ENCODE measurements at places on chromosomes 16 and 17.

DNA sequence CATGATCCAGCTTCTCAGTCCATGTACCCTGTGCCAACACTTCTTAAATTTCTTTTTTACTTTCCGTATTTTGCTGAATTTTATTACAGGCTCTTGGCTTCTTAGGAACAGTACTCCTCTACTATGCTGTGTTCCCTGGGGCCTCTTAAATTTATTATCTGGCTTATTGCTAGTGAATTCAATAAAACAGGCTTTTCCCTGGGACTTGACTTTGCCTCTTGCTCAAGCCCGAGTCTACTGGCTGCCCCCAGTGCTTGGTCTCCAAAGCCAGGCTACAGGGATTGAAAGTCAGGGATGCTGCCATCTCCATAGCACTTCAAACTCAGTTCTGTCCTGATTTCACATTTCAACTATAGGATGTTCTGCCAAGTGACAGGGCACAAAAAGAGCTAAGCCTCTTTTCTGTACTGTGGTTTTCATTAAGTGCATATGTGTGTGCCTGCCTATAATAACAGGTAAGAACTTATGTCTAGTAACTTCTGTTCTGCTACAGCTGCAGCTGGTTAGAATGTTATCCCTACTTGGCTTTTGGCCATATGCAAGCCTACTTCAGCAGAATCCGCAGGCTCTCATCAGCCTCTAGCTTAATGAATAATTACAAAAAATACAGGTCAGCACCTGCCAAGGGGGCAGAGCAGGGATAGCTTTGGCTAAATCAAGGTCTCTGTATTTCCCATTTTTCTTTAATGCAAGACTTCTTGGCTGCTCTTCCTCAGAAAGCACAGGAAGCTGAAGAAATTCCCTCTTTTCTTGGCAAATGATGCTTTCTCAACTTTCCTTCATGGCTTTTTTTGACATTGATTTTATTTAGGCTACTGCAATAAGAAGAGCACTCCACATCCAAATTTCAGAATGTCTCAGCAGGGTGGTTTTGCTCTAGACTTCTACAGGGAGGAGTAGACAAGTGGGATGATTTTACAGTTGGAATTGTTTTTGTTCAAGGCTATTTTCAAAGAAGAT, 8.2 kb downstream of the FAM20A start:
- no peak for DNase-seq

DNA sequence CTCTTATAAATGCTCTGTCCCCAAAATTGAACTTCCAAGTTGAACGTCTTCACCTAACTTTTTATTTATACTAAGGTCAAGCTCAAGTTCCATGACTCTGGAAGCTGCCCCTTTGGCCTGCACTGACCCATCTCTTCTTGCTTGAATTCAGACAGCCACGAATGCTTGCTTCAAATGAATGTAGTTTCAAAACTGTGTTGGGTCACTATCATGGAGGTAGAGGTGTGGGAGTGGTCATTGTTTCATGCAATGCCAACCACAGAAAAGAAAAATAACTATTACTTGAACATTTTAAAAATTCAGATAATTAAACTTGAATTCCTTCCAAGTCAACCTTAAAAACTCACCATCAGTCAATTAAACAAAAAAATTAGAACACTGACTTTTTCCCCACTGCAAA, 2.5 kb downstream of the ITFG1 start:
- no peak for DNase-seq

DNA sequence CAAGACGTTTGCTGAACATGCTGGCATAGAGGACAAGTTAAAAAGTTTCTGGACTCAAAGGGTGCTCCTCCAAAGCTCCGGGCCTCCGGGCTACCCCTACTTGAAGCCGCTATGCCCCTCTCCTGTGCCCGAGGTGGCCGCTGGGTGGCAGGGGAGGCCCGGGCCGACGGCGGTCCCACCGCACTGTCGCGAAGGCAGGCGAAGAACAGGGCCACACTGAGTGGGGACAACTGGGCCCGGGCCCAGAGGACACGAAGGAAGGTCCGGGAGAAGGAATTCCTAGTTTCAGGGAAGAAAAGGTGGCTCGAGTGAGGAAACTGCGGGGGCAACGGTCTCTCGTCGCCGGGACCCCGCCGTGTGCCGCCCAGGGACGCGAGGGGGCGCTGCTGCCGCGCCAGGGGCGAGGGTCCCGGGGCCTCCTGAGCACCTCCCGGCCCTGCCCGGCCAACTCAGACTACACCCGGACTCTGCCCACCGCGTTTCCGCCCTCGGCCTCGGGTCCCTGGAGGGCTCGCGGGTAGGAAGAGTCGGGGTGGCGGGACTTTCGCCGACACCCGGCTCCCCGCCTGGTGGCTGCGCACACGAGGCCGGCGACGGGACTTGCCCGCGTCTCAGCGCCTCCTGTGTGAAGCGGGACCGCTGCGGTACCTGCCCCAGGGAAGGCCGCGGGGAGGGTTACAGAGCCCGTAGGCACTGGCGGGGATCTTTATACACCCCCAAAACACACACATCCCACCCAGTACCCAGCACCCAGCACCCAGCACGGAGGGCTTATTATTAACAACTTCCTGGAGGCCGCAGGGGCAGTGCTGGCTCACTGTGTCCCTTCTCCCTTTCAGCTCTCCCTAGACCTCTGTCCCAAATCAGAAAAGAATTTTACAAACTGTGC, 772 bp upstream of the CHCT1 start:
- DNase-seq: peak; percentile 56

GRCh38 chr17:66271512-66271911, 30.9 kb upstream of the PRKCA start:
- DNase-seq: no peak

DNA sequence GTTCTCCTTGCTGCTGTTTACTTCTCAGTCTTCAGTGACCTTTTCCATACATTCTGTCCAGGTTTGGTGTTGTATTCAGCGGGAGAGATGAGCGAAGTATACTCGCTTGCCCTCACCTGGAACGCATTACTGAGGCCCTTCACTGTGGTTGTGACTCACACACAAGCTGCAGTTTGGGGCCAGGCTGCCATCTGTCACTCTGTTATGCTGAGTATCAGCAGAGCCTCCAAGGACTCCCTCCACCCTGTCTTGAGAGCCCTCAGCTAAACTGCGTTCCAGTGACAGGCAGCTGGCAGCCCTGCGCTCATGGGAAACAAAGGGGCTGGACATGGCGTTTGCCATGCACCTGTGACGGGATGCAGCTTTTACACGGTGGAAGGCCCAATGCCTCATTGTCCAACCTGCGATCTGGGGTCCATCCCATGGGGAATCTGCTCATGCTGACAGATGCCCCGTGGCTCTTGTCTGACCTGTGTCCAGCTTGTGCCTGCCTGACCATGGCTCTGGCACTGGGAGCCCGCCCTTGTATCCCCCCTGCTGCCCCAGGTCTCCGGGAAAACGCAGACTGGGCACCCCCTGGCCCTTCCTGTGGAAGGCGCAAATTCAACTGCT, 6.5 kb upstream of the ZNF778 start:
- no peak for DNase-seq

DNA sequence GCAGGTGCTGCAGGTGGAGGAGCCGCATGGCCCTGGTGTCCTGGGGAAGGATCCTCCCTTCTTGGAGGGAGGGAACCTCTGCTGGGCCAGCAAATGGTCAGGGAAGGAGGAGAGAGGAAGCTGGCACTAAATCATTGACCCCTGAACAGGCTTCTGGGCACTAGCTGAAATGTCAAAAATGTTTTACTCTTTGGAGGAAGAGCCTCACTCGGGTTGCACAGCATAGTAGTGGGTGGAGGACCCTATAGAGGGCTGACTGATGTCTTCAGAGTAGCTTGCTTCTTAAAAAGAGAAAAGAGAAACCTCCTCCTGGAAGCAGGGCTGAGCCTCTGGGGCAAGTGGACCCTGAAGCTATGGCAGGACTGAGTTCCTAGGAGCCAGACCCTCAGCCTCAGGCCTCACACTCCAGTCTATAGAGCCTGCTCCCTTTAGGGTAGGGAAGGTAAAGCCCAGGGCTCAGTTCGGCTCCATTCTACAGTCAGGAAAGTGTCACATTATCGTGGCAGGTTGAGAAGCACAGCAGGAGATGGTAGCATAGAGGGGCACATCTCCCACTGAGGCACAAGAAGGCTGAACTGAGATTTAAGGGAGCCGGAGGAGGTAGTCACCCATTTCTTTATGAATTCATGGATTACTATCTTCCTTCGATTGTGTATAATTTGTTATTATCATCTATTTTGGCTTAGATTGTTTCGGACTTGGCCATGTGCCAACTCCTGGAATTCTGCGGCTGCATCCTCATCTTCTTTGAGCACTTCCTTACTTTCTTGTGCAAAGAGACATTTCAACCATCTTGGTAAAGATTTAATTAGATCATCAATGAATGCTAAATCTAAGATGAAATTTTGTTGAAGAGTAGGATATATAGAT, 7.3 kb upstream of the CUEDC1 start:
- no peak for DNase-seq

DNA sequence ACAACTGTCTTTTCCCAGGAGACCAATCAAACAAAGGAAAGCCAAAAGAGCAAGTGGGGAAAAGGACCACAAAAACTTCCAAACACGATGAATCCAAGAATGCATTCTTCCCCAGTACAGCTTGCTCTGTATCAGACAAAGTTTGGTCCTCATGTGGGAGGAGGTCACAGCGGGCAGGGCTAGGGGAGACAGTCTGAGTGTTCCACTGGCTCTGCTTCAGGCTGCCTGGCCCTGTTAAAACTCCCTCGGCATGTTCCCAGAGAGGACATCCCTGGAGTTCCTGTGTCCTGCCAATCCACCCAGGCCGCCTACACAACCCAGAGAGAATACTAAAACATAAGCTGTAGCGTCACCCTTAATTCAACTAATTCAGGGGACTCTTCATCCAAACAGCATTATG, 415.1 kb upstream of the DYNLRB2 start:
- DNase-seq: no peak

- no peak for DNase-seq
These were observed 44.9 kb upstream of the XYLT1 start for GRCh38 chr16:17515421-17516210.
